ENCODE measurements at places on chromosomes 12 and 14.

DNA sequence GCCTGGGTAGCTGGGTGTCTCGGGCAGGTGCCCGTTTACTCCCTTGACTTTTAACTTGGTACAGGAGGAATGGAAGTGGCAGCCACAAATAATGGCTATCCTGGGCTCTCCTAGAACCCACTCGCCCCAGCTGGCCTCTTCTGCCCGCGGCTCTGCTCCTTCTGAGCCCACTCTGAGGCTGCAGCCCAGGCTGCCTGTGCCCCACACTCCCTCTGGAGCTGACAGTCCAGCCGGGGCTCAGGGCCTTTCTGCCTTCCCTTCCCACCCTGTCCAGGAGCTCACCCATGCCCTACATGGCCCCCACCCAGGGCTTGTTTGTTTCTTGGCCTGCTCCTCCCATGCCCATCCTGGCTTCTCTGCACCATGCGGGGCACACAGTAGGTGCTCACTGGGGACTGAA, 15.6 kb downstream of the ZNF839 start:
- no peak for DNase-seq

GRCh38 chr12:94689646-94690036, 39.3 kb upstream of the TMCC3 start:
- DNase-seq: no peak

DNA sequence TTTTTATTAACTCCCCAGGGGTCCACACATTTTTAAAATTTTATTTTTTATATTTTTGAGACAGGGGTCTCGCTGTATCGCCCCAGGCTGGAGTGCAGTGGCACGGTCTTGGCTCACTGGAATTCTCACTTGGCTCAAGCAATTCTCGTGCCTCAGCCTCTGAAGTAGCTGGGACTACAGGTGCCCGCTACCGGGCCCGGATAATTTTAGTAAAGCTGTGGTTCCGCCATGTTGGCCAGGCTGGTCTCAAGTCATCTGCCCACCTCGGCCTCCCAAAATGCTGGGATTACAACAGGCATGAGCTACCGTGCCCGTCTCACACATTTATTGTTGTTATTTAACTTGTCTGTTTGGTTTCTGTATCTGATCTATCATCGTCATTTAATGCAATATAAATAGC, 307.4 kb downstream of the TMTC2 start:
- DNase-seq: no peak

- no peak for DNase-seq
Measured at GRCh38 chr12:86139671-86140070, 116.5 kb downstream of the MGAT4C start.

DNA sequence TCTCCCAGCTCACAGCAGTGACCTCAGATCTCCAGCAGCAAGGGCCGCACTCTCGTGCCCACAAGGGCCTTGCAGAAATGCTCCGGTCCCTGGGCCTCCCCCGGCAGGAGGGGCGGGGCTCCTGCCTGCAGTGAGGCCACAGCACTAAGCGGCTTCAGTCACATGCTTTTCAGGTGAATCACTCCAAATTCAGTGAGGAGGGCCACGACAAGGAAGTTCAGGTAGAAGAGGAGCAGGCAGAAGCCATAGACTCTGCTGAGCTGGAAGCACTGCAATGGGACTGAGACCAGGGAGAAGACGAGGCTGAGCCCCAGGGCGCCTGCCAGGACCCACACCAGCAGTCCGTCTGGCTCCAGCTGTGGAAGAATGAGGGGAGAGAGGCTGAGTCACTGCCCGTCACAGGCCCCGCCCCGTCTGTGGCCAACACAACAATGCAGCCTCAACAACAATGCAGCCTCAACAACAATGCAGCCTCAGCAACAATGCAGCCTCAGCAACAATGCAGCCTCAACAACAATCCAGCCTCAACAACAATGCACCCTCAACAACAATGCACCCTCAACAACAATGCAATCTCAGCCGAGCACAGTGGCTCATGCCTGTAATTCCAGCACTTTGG, 35.2 kb downstream of the SLC8B1 start:
- DNase-seq: no peak

GRCh38 chr12:52139579-52140062, 52.2 kb downstream of the KRT80 start:
- peak; percentile 47 for DNase-seq

- no peak for DNase-seq
Measured at GRCh38 chr14:68312884-68313610, 479.8 kb downstream of the ZFP36L1 start.

GRCh38 chr12:124273630-124274029, 21.3 kb upstream of the RFLNA start:
- no peak for DNase-seq

DNA sequence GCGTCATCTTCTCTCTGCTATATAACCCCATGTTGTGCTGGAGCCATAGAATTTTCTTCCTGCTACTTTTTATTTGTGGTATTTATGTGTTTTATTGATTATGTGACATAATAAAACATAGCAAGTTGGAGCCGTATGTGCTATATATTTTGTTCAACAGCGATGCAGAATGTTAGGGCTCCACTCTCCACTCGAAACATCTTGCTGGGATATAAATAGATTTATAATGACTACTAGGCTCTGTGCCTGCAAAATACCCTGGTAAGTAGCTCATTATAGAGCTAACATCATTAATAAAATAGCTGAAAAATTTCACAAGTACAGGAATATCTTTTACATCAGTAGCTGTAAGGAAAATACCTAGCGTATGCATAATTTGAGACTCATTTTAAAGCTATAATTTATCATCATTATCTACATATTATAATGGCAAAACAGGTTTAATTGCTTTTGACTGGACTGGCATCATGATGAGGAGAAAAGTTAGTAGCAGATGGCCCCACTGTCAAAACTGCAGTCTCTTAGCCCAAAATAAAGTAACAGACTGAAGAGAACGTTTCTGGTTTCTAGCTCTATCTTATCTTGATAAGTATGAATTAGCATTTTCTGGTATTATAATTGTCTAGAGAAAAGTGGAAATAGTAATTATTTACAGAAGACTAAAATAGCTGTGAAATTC, 263.0 kb downstream of the NEDD1 start:
- DNase-seq: no peak

GRCh38 chr14:75303381-75303789, 24.8 kb downstream of the FOS start:
- peak; percentile 65 for DNase-seq

- DNase-seq: no peak
Measured at GRCh38 chr12:53427905-53428594, 4.4 kb downstream of the AMHR2 start.
